ENCODE measurements at places on chromosomes 12 and 14.

- DNase-seq, result no peak
Measured at GRCh38 chr14:77589099-77589498, 27.3 kb downstream of the SPTLC2 start.

DNA sequence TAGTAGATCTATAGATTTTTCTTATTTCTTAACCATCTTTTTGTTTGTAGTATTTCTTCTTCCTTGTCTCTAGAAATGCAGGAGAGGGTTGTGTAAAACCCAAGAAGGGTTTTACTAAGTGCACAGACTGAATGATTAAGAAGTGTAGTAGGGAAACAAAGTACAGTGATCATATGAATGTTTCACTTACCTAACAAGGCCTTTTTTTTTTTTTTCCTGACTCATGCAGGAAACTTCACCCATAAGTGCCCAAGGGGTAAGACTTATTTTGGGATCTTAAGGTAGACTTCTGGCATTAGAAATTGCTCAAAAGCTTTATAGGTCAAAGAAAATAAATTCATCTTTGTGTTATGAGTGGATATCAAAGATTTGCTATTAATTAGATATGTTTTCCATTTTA, 10.2 kb downstream of the SCN8A start:
- no peak for DNase-seq

- no peak for DNase-seq
Measured at GRCh38 chr12:11685316-11685715, 35.8 kb downstream of the ETV6 start.

- DNase-seq, result no peak
Measured at GRCh38 chr14:68653108-68653507, 139.8 kb downstream of the ZFP36L1 start.

GRCh38 chr12:67647799-67648520, 585 bp upstream of the DYRK2 start:
- no peak for DNase-seq

DNA sequence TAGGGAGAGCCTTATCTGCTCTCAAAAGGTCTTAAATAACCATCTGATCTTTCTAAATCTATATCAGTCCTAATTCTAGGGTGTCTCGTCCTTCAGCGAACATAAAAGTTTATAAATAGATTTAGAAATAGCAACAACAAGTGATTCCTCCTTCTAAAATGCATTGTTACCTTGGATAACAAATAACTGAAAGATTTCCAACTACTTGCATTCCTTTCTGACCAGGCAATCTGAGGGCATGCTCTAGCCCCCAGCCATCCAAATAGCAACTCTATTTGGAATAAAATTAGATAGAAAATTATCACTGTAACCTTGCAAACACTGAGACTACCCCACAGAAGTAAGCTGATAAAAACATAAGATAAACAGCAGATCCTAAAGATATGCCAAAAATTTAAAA, 21.8 kb upstream of the KRR1 start:
- no peak for DNase-seq

DNA sequence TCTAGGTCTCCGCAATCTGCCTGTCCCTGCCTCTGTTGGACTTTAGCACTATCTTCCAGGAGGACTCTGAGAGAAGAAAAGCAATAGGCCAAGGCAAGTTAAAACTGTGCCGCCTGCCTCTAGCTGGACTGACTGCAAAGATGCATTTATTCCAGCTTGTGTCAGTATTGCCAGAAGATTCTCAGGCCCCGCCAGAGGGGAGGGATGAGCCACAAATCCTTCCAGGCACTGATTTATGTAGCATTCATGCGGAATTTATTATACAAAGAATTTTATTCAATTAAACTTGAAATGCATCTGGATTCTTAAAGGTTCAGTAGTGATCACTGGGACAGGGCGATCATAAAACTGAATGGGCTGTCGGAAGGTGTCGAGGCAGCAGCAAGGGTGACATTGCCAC, 19.8 kb downstream of the MMAB start:
- no peak for DNase-seq

DNA sequence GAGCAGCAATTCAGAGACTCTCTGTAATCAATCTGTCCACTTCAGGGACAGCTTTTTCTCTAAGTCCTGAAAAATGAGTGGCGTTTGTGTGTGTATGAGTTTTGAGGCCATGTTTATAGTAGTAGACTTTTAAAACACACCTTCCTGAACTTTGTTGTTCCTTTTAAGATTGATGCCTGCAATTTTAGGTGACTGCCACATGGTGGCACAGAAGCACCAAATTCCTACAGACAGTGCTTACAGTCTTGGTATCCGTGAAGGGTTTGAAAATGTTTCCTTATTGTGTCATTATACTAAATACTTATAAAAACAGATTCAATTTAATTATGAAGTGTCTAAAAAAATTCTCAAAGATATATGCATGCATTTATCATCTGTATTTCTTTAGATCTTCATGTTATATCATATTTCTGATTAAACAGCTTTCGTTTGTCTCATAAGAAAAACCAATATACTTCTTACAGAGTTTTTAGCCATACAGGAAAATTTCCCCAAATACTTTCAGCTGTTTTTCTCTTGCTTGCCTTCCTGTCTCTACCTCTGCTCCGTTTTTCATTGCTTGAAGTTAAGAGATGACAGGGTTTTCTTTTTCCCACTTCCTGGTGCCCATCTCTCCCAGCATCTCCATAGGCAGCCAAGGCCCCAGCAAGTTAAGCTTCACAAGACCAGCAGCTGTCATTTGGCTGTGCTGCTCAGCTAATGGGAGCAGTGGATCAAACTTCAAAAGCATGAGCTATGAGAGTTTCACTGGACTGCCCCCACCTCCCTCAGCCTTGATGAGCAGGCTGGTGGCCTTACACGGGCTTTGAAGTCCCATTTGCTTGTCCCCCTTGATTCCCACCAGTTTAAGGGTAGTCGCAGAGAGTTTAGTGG, 259.6 kb downstream of the AKAP6 start:
- no peak for DNase-seq

Measured in GDM1 (cell line).